Activated CD8-positive, alpha-beta memory T cell treated with anti-CD3 and anti-CD28 coated beads for 48 hours (primary cell): ENCODE measurements at places on chromosomes 3 and 15.

- DNase-seq, result no peak
Observed at GRCh38 chr3:140408252-140408651, 269.6 kb upstream of the TRIM42 start.

- no peak for DNase-seq
Observed at GRCh38 chr15:67819636-67820035, 5.7 kb upstream of the SKOR1 start.

DNA sequence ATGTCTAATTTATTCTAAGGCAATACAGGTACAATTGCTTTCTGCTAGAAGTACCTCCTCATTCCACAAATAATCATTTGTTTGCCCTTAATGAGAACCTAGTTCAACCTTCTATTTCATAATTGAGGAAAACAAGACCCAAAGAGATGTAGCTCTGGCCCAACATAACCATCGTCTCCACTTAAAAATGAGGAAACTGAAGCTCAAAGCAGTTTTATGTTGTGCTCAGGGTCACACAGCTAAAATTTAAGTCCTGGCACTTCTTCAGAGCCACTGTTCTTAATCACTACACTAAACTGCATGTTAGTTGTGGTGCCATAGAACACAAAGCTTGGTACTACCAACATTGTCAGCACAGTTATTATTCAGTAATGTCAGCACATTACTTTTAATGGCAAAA is 108.0 kb downstream of the SERPINI1 start:
- no peak for DNase-seq

- no peak for DNase-seq
Observed at GRCh38 chr3:15623535-15624440, 22.2 kb downstream of the BTD start.

- DNase-seq, result no peak
Observed at GRCh38 chr15:60660290-60661051, 181.5 kb upstream of the ICE2 start.

DNA sequence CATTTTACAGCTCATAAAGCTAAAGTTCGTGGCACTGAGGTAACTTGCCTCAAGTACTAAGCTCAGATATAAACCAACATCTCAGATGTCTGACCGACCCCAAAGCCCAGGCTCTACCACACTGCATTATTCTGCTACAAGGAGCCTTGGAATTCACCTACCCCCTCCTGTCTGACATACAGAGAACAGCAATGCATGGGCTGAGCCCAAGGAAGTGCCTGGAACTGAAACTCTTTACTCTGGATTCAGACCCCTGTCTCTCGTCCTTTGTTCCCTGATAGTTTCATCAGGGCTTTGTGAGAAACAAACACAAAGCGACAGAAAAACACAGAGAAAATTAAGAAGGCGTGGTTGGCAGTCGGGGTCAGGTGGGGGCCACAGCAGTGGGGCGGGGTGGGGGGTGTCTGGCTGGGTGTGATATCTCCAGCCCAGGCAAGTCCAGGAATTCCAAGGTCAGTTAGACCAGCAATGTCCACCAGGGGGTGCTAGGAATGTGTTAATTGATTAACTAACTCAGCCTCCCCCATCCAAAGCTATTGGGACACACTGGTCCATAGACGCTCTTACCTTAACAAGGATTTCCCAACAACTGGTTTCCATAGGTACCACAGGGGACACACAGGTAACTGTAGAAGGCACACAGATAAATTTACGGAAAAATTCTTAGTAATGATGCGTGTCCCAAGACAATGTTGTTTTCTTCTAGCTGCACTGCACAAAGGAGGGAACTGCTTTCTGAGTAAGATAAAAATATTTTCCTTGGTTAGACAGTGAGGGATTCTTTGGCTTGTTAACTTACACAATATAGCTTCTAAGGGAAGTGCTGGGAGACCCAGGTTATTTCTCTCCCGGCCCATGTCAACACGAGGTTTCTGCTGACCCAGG is 18.8 kb upstream of the SSUH2 start:
- peak; percentile 25 for DNase-seq

GRCh38 chr15:79083154-79083553 is 7.4 kb downstream of the RASGRF1 start:
- DNase-seq, result no peak

- DNase-seq, result no peak
Observed at GRCh38 chr3:39990532-39990931, 181.1 kb downstream of the MYRIP start.

DNA sequence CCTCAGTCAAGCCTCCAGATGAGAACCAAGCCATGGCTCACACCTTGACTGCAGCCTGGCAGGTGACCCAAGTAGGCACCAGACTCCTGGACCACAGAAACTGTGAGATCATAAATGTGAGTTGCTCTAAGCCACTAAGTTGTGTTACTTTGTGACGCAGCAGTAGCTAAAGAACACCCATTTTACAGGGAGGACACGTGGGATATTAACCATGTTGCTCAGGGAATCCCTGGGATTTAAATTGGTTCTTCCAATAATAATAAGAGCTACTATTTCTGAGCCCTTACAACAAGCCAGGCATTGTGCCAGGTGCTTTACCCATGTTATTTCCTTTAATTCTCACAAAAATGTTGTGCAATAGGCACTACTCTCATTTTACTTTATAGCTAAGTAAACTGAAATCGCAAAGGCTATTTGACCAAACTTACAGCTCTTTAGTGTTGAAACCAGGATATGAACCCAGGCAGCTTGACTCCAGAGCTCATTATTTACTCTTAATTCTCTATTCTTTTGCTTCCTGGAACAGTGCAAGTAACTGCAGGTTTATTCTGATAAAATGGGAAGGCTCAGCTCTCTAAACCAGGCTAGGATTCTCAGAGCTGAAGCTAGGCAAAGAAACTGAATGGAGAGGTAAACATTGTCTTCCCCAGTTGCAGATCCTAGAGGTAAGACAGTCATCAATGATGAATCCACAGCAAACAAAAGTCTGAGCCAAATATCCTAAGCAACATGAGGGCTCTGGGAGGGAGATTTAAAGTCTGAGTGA is 294.4 kb downstream of the KBTBD8 start:
- no peak for DNase-seq

- DNase-seq, result no peak
Observed at GRCh38 chr15:86076468-86076867, 3.2 kb upstream of the AGBL1 start.

- DNase-seq, result no peak
Observed at GRCh38 chr3:152198665-152199064, 70.1 kb upstream of the MBNL1 start.

DNA sequence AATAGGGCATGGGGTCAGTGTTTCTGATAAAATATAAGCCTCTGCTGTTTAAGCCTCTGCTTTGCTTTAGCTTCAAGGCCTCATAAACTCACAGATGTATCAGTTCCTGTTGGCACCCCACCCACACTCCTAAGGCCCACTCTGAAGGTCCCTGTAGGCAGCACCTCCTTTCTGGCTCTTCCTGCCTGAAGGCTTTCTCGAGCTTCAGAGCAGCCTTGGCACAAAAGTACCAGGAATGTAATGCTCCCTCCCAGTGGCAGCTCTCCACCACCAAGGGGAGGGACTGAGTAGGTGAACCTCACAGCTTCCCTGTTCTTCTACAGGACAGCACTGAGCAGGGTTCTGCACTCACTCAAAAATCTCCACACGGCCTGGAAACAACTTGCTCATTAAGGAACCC is 102.2 kb downstream of the ABHD5 start:
- DNase-seq, result no peak

DNA sequence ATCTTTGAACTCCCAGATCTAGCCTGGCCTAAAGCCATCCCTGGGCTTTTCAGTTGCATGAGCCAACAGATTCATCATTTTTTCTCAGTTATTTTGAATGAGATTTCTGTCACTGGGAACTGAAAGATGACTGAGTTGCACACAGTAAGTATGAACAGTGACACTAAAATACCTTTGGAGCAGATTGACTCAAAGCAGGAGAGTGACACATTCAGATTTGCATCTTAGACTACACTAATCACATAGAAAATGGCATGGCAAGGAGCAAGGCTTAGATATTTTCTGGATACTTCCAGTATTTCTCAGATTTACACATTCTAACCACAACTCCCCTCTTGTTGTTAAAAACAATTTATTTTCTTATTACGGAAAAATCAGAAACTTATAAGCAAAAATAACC is 32.8 kb downstream of the SEC62 start:
- no peak for DNase-seq

DNA sequence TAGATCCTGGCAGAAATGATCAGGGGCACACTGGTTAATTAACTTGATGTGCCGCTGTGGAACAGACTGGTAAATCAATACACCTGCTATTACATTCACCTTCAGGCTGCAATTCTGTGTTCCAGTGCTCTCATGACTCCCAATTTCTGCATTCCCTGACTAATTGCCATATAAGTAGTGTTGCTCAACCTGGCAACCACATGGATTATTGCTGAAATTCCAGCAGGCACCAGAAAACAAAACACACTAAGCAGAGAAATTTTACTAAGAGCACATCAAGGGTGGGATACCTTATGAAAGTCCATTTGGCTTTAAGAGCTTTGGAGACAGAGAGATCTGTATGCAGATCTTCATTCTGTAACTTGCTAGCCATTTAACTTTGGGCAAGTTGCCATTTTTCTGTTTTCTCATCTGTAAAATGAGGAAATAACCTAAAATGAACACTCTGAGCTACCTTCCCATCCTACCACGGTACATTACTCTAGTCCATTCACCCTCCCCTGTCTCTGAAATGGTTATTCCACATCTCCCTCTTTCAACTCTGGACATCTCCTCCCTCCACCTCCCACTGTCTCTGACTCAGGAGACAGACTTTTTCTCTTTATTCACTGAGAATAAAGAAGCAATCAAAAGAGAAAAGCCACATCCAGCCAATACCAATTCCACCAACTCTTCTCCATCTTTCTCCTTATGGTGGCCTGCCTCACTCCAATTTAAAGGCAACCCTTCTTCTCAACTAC is 54.6 kb downstream of the STAC start:
- DNase-seq, result no peak

- DNase-seq, result no peak
Observed at GRCh38 chr3:153295901-153296300, 133.9 kb downstream of the RAP2B start.

GRCh38 chr3:12758025-12758781 is 856 bp downstream of the TMEM40 start:
- DNase-seq, result no peak

DNA sequence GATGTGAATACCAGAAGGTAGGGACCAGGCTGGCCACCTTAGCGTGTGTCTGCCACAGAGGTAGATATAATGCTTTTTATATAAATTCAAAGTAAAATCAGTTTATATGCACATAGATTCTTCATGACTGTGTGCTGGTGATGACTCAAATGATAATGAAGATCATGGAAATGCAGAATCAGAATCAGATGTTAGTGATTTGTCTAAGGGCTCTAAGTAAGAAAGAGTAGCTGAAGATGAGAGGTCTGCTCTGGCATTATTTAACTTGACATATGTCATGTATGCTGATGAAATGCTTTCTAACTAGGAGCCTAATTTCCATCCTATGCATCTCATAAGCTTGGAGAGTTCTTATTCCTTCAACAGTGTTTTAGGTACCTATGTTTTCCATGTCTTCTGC is 50.3 kb upstream of the DPH6 start:
- no peak for DNase-seq

- no peak for DNase-seq
Observed at GRCh38 chr15:83174891-83175290, 32.7 kb downstream of the HDGFL3 start.
